ENCODE measurements at places on chromosomes 7 and 10. TPM values are rescaled to one million over a fixed set of nuclear protein-coding genes. Genes with fewer than 3 reads are reported as not detected.

UNCX gene
- total RNA-seq: not detected

BTBD16 gene
- not detected for total RNA-seq

OPALIN gene
- not detected for total RNA-seq

SPDYE2B gene
- total RNA-seq: not detected

TAS2R4 gene
- total RNA-seq: 0.96 TPM

APBB1IP gene
- total RNA-seq: 31.1 TPM

TRIM50 gene
- total RNA-seq: not detected

GPR15LG gene
- not detected for total RNA-seq

CALHM3 gene
- not detected for total RNA-seq

SPDYE1 gene
- total RNA-seq: not detected

ETV1 gene
- not detected for total RNA-seq

GJC3 gene
- total RNA-seq: 0.89 TPM

FAM237B gene
- not detected for total RNA-seq

OR2A42 gene
- total RNA-seq: not detected

ELFN1 gene
- total RNA-seq: not detected

PODXL gene
- total RNA-seq: 1.3 TPM

RASA4 gene
- total RNA-seq: 79.4 TPM

FAM24B gene
- 10.4 TPM for total RNA-seq

NEURL1 gene
- 0.87 TPM for total RNA-seq

MYH16 gene
- 0.11 TPM for total RNA-seq

EPO gene
- total RNA-seq: not detected

PRRT4 gene
- total RNA-seq: not detected

SH2B2 gene
- 0.84 TPM for total RNA-seq

BTRC gene
- 20.9 TPM for total RNA-seq

GCK gene
- 0.80 TPM for total RNA-seq

CTTNBP2 gene
- not detected for total RNA-seq

TUBAL3 gene
- not detected for total RNA-seq

KCP gene
- 0.16 TPM for total RNA-seq

FAM25G gene
- not detected for total RNA-seq

LEP gene
- total RNA-seq: not detected

ADAP1 gene
- total RNA-seq: 9.2 TPM

SHH gene
- total RNA-seq: not detected

PVRIG gene
- total RNA-seq: 20.8 TPM

XRCC2 gene
- total RNA-seq: 11.5 TPM

TMEM184A gene
- total RNA-seq: 0.73 TPM

TAS2R3 gene
- 1.8 TPM for total RNA-seq

CRTAC1 gene
- total RNA-seq: not detected

CFAP69 gene
- total RNA-seq: 0.39 TPM

FOXK1 gene
- total RNA-seq: 40.5 TPM

MYO1G gene
- 532 TPM for total RNA-seq

BEND7 gene
- not detected for total RNA-seq

TMEM225B gene
- total RNA-seq: 4.1 TPM

OGDHL gene
- total RNA-seq: 0.27 TPM

SPAM1 gene
- not detected for total RNA-seq

NKX1-2 gene
- total RNA-seq: not detected

BLNK gene
- not detected for total RNA-seq

MSMB gene
- total RNA-seq: not detected

LBX1 gene
- not detected for total RNA-seq

SDK1 gene
- 2.1 TPM for total RNA-seq

RARRES2 gene
- total RNA-seq: not detected

PON1 gene
- total RNA-seq: not detected

AVPI1 gene
- 2.8 TPM for total RNA-seq

PARP12 gene
- total RNA-seq: 37.0 TPM

PRKRIP1 gene
- total RNA-seq: 22.9 TPM

SPDYE9 gene
- not detected for total RNA-seq

SEC61G gene
- 161 TPM for total RNA-seq

NPY4R2 gene
- total RNA-seq: not detected

ASZ1 gene
- not detected for total RNA-seq

RNF148 gene
- total RNA-seq: not detected

Data from activated naive CD4-positive, alpha-beta T cell treated with anti-CD3 and anti-CD28 coated beads, Interleukin-2, amount 50 U/mL, for 72 hours (primary cell).